Stimulated activated CD4-positive, alpha-beta T cell treated with anti-CD3 and anti-CD28 coated beads, Interleukin-12 subunit alpha, Interleukin-12 subunit beta, amount 100 ng/mL, for 4 hours (primary cell): ENCODE measurements at places on chromosomes 1 and 21.

DNA sequence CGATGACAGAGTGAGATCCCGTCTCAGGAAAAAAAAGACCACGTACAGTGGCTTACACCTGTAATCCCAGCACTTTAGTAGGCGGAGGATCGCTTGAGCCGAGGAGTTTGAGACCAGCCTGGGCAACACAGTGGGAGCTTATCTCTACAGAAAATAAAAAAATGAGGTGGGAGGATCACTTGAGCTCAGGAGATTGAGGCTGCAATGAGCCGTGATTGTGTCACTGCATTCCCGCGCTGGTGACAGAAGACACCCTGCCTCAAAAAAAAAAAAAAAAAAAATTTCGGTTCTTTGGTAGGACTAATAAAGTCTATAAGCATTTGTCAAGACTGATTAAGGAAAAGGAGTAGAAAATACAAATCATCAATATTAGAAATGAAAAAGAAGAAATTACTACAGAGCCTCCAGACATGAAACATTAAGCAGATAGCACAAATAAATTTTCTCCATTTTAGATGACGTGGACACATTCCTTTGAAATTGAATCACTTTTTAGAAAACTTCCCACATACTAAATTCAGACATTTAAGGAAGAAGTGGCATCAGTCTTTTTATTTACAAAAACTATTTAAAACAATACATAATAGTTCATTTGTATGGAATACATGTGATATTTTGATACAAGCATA lies 30.4 kb downstream of the MORC3 start:
- no peak for DNase-seq

- DNase-seq = no peak
These were observed 146.6 kb downstream of the PGBD5 start for GRCh38 chr1:230279583-230279945.

- DNase-seq = no peak
These were observed 5.0 kb downstream of the NGF start for GRCh38 chr1:115332813-115333608.

DNA sequence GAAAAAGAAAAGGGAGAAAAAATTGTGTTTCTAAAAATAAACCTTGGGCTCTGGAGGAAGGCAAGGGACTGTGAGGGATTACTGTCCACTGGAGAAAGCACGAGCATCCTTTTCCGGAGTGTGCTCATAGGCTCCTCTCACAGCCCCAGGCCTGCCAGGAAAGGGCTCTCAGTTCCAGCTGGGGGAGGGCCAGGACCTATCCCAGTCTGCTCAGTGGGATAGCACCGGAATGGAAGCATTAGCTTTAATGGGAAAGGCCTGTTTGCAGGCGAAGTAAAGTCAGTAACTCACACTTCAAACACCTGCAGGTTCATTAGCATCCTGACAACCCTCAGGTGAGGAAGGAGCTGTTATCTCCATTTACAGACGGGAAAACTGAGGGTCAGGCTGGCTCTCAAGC lies 113.9 kb upstream of the USP24 start:
- no peak for DNase-seq

GRCh38 chr1:114833421-114833820 lies 21.2 kb upstream of the SYCP1 start:
- DNase-seq = no peak

DNA sequence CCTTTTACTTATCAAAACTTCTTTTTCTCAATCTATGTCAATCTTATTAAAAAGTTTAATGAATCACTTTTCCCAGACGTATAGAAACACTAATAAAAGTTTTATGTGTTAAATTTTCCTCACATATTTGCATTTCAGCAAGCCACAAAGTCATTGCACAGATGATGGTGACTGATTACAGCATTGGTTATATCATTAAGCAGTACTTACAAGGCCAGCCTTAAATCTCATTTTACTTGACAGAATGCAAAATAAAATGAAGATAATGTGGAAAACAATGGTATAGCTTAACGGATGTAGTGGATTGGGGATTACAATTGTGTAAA lies 39.5 kb downstream of the TMEM200B start:
- no peak for DNase-seq

DNA sequence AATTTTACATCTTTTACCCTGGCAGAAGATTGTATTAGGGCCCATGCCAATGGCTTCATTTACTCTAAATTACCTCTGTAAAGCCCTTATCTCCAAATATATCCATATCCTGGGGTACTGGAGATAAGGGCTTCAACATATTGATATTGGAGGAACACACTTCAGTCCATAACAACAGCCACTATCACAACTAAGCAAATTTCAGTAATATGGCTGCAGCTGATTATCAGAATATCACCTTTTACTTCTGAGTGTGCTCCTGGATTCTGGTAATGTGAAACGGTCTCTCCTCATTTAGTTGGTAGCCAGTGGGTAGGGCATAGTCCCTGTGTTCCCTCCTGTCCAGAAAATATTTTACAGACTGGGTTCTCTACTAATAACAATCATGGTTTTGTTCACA lies 53.3 kb downstream of the IVNS1ABP start:
- DNase-seq = no peak
